ENCODE measurements at places on chromosomes 1 and 21.

- DNase-seq, result no peak
These were observed 91.8 kb upstream of the VAMP3 start for GRCh38 chr1:7679159-7679872.

DNA sequence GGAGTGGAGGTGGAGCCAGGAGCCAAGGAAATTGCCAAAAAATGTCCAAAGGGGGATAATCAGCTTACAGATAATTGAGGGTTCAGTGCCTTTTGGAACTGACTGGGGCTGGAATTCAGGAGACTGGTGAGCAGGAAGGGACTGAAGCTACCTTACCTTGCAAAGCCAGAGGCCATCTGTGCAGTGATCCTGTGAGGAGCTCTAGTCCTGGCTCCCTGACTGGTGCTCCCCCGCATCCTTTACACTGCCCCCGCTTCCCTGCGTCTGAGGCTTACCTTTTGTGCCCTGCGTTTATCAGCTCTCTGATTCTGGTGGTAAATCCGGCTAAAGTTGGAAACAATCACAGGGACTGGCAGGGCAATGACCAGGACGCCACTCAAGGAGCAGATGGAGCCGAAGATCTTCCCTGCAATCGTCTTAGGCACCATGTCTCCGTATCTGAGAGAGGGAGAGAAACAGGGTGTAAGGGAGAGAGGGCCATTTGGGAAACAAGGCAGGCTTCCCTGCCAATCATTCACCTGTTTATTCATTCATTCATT, 31.0 kb downstream of the DDX20 start:
- no peak for DNase-seq

- no peak for DNase-seq
These were observed 719 bp downstream of the S100A14 start for GRCh38 chr1:153615406-153615805.

DNA sequence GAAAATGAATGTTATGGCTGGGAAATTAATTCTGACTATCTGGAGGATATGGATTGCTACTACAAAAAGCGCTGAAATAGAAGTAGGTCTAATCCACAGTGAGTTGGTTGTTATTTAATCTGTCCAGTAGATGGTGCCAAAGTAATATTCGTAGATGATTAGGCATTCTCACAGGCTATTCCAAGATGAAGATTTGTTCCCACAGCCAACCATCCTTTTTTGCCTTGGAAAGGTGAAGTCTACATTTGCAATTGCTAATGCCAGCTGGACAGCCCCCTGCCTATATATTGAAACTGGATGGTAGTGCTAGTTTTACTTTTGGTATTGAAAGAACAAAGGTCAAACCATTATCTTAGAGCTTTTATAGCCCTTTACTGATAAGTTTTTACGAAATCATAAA, 43.8 kb downstream of the RBM11 start:
- no peak for DNase-seq

DNA sequence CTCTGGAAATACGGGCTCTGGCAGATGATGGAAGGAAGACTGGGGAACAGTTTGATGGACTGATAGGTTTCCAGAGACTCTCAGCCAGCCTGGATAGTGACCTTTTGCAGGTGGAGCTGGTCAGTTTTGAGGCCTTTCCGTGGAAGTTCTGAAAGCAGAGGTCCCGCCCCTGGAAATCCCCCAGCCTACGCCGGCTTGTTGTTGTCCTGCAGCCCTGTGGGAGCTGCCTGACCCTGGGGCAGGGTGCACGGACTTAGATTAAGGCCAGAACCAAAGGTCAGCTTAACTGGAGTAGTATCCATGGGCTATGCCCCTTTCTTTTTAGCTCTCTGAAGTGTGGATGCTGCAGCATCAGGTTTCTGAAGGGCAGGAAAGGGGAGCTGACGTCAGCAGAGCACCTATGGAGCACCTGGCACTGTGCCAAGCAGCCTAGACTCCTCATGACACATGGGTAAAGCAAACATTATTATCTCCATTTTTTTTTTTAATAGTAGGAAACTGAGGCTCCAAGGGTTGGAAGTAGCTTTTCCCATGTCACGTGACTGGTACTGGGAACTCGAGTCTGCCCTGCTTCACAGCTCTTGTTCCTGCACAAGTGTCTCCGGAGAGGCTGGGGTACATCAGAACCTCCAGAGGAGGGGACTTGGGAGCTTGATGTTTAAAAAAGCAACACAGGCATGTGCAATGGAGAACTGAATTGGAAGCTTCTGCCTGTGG, 38.5 kb downstream of the IER5 start:
- DNase-seq, result no peak

GRCh38 chr1:226668173-226668560, 70.9 kb downstream of the ITPKB start:
- DNase-seq, result no peak

DNA sequence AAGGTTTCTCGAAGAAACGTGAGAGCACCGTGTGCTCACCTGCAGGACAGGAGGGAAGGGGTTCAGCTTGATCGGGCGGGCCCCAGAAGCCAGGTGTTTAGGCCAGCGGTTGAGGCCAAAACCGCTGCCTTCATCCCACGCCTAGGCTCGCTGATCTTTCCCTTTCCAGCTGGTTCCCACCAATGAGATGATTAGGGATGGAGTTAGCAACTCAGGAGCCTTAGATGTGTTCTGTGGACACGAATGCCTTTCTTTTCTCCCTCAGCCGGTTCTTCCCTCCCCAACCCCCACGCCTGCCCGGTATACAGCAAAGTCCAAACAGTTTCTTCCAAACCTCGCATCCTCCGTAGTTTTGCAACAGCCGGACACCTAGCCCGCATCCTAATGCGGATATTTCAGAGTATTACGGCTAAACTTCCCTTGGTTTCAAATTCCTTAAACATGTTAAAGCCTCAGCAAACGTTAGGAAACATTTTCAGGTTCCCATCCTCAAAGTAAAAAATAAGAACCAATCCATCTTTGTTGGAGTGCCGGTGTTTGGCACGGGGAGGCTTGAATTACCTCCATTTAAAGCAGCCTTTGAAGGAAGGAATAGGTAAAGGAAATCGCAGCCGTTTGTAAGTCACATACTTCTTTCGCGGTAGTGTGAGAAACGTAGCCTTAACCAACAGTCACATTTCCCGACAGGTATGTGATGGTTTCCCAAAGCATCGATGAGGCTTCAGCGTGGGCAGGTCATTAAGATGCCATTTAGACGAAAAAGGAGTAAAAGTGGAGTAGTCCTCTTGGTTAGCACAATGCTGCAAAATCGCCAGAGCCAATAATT, 1.1 kb downstream of the LRRC8C start:
- no peak for DNase-seq

- no peak for DNase-seq
These were observed 1.0 kb downstream of the TMEM61 start for GRCh38 chr1:54981466-54981865.

DNA sequence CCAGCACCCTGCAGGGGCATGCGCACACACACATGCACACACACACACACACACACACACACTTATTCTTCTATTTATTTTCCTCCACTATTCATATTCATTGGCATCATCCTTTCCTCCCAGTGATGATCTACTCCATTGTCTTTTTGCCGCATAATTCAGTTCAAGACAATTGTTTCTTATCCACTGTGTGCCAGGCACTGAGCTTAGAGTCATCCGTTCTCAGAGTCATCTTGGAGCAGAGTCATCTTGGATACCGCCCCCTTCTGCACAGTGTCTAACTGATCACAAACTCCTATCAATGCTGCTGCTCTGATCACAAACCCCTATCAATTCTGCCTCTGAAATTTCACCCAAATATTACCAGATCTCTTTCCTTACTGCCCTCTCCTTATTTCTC, 102.8 kb upstream of the PROX1 start:
- DNase-seq, result peak; percentile 47

DNA sequence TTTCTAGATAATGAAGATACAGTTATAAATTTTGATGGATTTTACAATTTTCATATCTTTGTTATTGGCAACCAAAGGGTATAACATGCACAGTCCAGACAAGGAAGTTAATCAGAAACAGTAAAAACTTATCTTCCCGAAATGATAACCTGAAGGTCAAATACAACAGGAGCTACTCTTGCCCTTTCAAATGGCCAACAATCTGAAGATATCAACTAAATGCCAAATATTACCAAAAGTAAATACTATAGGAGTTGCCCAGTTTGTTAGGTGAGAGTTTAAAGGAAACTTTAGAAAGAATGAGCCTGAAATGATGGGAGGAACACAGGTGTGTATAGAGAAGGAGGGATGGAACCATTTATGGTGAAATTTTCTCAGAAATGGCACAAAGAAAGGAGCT, 153.2 kb downstream of the RGS7 start:
- no peak for DNase-seq

GRCh38 chr1:116289193-116289592, 83.9 kb upstream of the ATP1A1 start:
- no peak for DNase-seq

DNA sequence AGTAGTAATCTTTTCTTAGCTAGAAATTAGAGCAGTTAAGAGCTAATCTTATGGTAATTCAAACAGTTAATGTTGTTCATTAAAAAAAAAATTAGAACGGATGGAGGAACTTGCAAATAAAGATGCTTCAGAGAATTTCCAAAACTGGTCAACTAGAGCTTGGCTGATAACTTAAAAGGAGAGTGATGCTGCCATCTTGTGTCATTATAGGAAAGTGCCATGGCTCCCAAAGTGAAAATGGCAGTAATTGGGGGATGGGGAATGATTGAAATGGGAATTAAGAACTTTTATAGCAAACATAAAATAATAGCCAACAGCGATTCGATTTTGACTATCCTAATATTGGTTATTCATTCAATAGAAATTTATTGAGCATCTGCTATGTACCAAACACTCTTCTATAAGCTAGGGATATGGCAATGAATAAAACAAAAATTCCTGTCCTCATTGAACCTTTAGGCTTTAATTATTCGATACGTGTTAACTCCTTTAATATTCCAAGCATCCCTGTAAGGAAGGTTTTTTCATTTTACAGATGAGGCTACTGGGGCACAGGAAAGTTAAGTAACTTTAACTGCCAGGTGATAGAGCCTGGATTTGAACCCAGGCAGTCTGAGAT, 5.7 kb upstream of the PLPP3 start:
- DNase-seq, result no peak

DNA sequence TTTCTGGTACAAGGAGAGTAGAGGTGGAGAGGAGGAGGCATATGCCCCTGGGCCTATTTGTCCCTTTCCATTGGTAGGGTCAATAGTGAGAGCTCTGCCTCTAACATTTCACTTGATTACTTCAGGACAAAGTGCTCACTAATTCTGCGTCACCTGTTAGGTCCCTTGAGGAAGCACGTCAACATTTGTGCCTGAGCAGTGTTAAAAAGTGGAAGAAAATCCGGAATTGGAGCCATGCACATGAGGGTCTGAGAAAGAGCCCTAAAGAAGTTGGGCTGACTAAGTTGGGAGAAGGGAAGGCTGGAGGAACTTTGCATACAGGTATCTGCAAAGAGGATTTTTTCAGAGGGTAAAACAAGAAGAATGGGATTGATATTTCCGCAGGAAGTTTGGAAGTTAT, 1.9 kb downstream of the SLC25A44 start:
- no peak for DNase-seq

DNA sequence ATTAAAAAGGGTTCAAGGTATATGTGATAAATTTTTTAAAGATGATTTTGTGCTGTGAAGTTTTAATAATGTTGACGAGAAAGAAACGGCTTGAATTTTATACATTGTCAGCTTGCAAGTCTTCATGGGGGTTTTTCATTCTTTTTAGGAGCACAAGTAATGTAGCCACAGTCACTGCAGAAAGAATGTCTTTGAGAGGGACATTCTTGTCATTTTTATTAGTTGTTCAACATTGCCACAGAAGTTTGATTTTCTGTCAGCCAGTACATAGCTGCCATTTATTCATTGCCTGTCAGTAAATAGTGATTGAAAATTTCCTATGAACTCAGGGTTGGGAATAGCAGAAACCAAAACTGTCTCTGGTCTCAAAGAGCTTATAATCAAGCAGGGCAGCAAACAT, 156.3 kb downstream of the DHRS3 start:
- no peak for DNase-seq

GRCh38 chr1:26608895-26609294, 79.3 kb downstream of the RPS6KA1 start:
- DNase-seq, result no peak

GRCh38 chr1:60903591-60903990, 178.8 kb upstream of the NFIA start:
- DNase-seq, result no peak

DNA sequence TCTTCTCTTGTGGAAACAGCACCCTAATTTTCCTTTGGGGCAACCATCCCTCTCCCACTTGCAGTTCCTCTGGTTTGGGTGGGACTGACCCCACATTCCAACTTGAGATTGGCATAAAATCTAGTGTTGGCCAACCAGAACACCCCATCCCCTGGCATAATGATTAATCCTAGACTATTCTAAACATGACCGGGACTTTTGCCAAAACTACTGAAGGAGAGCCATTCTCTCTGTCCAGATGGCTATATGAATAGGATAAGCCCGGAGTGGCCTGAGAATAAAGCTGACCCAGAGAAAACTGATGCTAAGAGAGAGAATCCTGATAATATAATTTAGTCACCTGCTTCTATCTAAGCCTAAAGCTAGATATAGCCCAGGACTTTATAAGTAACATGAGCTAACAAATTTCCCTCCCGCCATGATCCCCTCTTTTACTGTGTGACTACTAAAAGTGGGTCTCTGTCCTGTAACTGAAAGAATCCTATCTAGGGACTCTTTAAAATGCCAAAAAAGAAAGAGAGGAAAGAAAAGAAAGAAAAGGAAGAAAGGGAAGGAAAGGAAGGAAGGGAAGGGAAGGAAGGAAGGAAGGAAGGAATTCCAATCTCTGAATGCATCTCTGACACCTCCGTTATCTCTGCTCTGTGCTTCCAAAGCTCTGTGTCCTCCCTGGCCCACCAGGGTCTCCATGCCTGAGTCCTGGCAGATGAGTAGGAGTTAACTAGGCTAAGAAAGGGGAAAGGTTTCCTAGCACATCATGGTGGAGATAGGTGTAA, 28.0 kb upstream of the NRDC start:
- DNase-seq, result no peak

GRCh38 chr21:27840262-27840661, 873.4 kb upstream of the ADAMTS5 start:
- no peak for DNase-seq

DNA sequence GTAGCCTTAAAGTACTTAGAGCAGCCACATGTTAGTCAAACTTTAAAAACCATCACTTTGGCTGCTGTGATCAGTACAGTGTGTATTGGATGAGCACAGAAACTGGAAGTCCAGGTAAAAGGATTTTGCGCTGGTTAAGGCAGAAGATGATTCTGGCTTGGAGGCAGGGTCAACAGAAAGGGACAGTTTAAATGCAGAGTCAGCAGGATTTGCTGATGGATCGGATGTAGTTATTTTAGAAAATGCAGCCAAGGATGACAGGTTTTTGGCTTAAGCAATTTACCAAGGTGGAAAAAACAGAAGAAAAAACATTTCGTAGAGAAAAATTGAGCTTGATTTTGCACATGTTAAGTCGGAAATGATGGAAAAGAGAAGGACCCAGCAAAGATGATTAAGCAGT, 45.9 kb upstream of the MORC3 start:
- no peak for DNase-seq

DNA sequence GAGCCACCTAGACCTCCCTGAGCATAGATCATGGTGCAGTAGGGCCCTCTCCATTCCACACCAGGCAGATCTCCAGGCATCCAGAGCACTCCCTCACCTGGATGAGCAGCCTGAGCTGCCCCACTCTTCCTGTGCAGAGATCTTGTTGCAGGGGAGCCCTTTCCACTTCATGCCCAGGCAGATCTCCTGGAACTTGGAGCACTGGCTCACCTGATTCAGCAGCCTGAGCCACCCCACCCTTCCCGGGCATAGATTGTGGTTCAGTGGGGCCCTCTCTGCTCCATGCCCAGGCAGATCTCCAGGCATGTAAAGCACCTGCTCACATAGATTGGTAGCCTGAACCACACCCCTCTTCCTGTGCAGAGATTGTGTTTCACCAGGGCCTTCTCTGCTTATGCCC, 78.0 kb downstream of the SEC16B start:
- no peak for DNase-seq

GRCh38 chr1:175885326-175885725, 141.9 kb upstream of the TNR start:
- no peak for DNase-seq
